ENCODE measurements at places on chromosomes 6 and 20. TPM values are rescaled to one million over a fixed set of nuclear protein-coding genes. Genes with fewer than 3 reads are reported as not detected.

GRCh38 chr6:2478200-2478599 lies 232.8 kb upstream of the GMDS start:
- no peak for DNase-seq

Gene OR2H2
- not detected for total RNA-seq

DNA sequence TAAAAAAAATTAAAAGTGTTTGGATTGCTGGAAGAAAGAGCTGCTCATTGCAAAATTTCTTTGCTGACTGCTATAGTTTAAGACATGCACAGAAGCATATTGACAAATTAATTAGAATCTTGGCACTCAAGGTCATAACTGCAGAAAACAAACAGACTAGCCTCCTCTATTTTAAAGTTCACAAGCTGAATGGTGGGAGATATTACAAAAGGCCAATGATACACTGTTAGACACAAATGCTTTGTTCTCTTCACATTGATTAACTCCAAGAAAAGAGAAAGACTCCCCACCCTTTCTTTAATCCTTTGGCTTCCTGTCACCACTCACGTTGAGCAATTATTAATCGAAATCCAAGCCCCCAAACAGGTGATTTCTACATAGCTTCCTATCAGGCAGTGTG lies 69.1 kb downstream of the PTCHD4 start:
- DNase-seq, result no peak

DNA sequence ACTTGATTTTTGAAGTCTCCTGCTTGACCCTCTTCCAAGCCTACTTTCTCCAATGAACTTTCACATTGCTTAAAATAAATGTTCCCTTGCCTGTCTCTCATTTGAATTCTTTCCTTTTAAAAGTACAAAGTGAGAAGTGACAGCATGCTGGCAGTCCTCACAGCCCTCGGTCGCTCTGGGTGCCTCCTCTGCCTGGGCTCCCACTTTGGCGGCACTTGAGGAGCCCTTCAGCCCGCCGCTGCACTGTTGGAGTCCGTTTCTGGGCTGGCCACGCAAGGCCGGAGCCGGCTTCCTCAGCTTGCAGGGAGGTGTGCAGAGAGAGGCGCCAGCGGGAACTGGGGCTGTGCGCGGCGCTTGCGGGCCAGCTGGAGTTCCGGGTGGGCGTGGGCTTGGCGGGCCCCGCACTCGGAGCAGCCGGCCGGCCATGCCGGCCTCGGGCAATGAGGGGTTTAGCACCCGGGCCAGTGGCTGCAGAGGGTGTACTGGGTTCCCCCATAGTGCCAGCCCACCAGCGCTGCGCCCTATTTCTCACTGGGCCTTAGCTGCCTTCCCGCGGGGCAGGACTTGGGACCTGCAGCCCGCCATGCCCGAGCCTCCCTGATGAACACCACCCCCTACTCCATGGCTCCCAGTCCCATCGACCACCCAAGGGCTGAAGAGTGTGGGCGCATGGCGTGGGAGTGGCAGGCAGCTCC lies 31.9 kb downstream of the SERPINB6 start:
- DNase-seq, result no peak

Gene GPLD1
- total RNA-seq, result not detected

- no peak for DNase-seq
Measured at GRCh38 chr6:72595812-72596211, 26.1 kb upstream of the KCNQ5 start.

Gene UCKL1
- 45.4 TPM for total RNA-seq

DNA sequence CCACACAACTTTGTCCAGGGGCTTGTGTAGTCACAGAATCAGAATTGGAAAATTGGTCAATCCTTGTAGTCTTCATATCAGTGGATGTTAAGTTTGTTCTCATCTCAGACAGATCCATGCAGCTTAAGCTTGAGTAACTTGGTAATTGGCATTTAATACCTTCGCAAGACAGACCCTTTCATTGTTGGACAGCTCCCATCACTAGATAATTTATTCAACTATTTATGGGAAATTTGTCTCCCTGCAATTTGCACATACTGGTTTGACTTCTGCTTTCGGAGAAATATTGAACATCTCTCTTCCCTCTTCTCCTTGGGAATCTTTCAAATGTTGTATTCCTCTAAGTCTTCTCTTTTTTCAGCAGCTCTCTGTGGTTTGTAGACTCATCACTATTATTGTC lies 17.1 kb downstream of the MEI4 start:
- DNase-seq, result no peak

- DNase-seq, result no peak
Measured at GRCh38 chr6:112253841-112254816, at the start of gene LAMA4. LAMA4 (minus strand) TSS chr6:112254567; CDS start chr6:112254150, 417 bp downstream.

DNA sequence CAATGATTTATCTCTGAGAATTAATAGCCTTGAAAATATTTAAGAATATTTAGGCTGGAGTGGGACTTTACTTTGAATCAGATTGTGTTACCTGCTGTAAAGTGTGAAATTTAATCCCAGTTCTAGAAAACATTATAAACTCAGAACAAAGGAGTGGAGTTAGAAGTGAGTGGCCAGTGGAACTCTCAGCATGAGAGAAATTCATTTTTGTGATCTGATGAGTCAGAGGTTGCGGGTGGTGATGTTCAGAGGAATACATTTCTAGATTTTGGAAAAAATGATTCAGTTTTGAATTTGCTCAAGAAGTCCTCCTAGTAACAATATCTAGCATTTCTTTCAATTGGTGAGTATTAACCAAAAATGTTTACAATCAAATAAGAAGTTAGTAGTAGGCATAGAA lies 167.5 kb downstream of the ZFAND3 start:
- no peak for DNase-seq

Gene SFTA2
- not detected for total RNA-seq

- DNase-seq, result no peak
Measured at GRCh38 chr6:153816366-153816765, 222.7 kb upstream of the OPRM1 start.

DNA sequence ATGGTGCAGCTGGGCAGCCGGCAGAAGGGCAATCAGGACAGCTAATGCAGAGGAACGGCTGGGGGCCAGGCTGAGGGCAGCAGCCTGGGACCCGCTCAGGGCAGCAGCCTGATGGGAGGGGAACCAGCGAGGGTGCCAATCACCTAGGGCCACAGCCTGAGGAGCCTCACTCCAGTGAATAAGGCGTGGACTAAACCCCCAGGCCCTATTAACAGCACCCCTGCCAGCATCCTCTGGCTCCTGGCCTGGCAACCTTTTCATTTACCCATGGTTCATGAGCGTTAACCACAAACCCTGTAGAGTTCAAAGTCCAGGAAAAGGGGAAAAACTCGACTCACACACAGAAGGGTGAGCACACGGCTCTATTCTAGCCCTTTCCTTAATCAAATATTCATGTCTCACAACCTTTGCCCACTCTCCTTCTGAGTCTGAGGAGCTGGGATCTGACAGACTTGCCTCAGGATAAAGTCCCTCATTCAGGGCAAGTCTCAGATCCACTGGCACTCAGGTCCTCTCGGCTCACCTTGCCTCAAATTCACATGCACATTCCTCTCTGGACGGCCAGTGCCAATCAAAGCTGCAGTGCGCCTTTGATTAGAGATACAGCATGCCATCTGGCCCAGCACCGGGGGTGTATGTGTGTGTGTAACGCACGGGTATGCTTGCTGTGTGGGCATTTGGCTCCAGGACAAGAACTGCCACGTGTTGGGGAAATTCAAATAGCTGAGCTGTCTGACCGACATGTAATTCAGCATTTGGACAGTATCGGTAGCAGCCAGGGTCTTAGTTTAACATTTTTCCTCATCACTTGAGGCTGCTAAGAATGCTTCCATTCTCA lies 86.9 kb upstream of the TRAF3IP2 start:
- no peak for DNase-seq

Gene OR2B6
- total RNA-seq, result not detected

- DNase-seq, result no peak
Measured at GRCh38 chr6:112253498-112253840, 898 bp downstream of the LAMA4 start.

Gene NR2E1
- total RNA-seq, result not detected

- DNase-seq, result no peak
Measured at GRCh38 chr6:123805921-123806320, 2.3 kb downstream of the NKAIN2 start.

DNA sequence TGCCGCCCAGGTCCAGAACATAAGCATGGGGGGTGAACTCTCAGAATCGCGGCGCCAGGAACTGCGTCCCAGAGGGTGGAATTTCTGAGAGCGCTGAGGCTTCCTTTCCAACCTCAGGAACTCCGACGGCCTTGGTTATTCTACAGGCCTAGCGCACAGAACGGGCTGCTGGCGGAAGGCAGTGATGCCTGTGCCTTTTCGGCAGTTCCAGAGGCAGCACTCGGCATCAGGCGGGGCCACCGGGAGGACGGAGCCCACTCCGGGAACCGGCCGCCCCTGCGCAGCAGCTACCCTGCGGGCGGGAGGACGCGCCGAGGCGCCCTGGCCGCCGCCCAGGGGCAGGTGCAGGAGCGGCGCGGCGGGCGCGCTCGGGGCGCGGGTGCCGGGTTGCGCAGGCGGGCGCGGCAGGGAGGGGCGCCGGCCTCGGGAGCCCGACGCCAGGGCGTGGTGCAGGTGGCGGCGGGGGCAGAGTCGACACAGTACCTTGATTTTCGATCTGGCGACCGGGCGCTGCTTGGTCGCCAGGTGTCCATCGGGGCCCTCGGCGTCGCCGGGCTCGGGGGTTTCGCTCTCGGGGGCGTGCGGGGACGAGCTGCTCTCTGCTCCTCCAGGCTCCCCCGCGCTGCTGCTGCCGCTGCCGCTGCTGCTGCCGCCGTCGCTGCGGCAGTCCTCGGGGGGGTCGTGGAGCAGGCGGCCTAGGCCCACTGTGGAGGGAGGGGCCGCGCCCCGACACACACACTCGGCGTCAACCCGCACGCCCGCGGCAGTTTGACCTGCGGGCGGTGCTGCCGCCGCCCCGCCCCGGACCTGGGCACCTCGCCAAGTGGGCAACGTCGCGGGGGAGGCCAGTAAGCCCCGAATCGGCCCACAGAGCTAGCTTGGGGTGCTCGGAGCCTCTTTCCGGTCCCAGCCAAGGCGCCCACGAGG lies 1.3 kb downstream of the OVOL2 start:
- no peak for DNase-seq

Gene EFCAB8
- not detected for total RNA-seq

Gene GPX6
- not detected for total RNA-seq

Gene SLC22A1
- not detected for total RNA-seq

Gene WDR46
- total RNA-seq, result 91.0 TPM

DNA sequence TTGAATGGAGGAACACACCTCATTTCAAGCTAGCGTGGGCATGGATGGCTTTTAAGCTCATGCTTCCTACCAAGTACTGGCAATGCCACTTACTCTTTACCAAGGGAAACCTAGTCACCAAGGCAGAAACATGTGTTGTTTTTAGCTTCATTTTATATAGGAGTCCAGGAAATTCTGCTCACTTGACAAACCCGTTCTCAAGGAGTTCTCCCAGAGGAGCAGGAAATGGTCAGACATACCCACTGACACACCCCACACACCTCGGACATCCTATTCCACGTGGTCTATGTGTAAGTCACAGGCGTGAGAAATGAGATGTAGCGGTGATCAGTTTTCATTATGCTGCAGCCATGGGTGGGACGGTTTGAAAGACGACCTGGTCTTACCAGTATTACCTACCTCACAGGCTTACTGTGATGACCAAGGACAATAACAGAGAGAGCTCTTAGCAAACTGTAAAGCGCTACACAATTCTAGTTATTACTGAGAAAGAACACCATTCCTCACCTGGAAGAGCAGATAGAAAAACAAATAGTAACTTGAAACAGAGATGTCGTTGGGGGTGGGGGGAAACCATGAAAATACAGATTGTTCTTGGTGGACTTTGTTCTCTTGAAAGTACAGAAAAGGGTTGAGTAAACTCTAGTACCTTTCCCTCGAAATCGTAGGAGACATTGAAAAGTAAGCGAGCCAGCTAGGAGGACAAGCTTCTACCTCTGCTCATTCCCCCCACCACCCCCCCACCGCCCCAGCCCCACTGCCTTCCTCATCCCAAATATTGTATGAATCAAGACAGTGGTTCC lies 1.7 kb downstream of the CNKSR3 start:
- DNase-seq, result no peak

DNA sequence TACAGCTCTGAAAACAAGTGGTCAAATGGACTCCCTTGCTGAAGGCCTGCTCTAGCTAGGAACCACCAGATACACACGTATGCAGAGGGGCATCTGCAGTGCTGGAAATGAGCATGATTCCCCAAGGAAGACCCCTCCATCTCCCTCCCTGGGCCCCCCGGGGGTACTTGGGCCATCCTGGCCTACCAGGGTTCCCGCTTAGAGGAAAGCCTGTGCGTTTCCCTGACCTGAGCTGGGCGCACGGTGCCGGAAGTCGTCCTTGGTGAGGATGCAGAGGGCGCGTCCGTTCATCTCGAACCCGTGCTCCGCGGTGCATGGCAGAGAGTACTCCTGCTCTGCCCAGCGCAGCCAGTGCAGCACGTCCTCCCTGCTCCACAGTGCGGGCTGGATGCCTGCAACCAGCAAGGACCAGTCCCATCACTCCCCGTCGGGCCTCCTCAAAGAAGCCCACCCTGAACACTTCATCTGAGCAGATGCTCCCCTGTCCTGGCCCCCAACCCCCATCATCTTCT lies 11.8 kb downstream of the ETV7 start:
- DNase-seq, result no peak

GRCh38 chr6:107129370-107129925 lies 14.1 kb upstream of the BEND3 start:
- DNase-seq, result no peak

DNA sequence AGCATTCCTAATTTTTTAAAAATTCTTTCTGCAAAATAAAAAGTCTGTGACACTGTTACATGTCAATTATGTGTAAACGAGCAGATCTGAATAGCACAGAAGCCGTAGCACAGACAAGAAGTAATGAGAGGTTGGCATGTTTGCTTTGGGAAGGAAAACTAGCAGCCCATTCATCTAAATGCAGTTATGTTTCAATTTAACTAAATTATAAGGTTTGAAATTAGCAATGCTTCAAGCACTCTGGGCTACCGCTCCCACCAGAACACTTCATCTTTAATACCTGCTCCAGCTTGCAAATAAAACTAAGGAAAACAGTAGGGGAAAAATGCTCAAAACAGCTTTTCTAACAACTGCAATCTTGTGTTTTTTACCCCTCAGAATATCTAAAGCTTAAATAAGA lies 73.9 kb downstream of the PTPRK start:
- DNase-seq, result no peak

- no peak for DNase-seq
Measured at GRCh38 chr6:164013480-164014208, 599.1 kb downstream of the QKI start.

Gene PRICKLE4
- 6.4 TPM for total RNA-seq

DNA sequence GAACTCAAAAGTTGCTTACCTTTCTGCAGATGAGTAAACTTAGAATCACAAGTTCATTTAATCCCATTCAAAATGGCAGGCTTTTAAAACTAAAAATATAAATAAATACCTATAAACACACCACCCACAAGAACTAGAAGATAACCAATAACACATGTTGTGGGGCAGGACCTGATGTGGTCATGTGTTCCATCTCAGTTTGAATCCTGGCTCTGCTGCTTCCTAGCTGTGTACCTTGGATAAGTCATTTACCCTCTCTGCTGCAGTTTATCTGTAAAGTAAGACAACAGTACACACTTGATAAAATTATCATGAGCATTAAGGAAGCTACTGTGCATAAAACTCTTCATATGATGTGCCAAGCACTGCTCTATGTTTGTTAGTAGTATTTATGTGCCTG lies 22.0 kb downstream of the TRIM27 start:
- no peak for DNase-seq

Gene BHLHE23
- not detected for total RNA-seq

Gene RSPO3
- 1.8 TPM for total RNA-seq

GRCh38 chr6:48401016-48401415 lies 290.0 kb upstream of the PTCHD4 start:
- DNase-seq, result no peak
